BE2C (cell line): ENCODE measurements at places on chromosomes 6 and 20.

DNA sequence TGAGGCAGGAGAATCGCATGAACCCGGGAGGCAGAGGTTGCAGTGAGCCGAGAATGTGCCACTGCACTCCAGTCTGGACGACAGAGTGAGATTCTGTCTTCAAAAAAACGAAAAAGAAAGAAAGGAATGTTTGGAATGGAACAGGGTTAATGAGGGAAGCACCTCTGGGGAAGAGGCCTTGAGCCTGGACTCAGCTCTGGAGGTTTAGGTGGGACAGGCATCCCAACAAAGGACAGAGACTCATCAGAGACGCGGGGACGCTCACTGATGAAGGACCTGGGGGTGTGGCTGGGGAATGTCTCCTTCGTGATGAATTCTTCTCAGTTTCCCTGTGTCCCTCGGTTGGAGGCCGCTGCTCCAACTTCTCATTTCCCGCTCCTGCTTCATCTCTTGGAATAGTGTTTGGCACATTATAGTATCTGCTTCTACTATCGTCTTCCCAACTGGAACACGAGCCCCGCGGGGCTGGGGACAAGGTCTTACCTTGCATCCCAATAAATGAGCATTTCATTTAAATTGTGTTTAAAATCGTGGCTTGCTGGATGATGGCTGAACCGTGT, 27.6 kb downstream of the KIF25 start:
- no peak for DNase-seq

DNA sequence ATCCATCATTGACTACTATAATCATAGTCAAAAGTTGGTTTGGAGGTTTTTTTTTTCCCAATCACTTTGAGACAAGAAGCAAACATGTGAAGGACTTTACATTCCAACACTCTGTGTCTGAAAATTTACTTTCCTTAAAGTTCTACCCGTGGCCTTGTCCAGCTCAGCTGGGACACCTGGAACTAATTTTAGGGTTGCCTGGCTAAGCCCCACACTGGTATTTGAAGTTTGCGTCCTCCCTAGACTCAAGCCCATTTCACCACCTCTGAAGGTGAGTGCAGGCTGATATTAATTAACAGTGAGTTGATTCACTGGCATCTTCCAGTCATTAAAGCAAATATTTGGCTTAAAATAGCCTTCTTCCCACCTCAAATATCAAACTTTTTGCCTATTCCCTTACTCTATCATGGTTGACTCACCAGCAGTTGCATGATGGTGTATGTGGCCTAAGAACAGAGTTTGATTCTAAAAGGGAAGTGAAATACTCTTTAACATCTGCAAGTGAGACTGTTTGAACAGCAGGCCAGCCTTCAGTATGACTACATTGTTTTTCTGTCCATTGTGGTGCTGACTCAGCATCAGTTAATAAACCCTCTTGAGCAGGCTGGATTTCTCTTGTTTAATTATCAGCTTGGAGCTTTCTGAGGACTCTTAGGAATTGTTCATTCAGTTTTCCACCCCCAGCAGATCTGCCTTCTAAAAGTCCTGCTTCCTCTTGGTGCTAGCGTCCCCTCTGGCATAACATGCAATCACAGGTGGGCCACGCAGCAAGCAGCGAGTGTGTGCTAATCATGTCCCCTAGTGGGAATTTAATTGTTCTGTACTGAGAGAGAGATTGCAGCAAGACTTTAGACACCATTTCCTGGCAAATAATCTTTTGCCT, 1.8 kb upstream of the PRDM1 start:
- DNase-seq = peak; percentile 64

- peak; percentile 82 for DNase-seq
Observed at GRCh38 chr6:147506704-147507114, 1.8 kb upstream of the SAMD5 start.

GRCh38 chr6:162736961-162737360, 9.2 kb downstream of the PACRG start:
- no peak for DNase-seq

- DNase-seq = no peak
Observed at GRCh38 chr6:16391451-16391912, 153.1 kb downstream of the GMPR start.

DNA sequence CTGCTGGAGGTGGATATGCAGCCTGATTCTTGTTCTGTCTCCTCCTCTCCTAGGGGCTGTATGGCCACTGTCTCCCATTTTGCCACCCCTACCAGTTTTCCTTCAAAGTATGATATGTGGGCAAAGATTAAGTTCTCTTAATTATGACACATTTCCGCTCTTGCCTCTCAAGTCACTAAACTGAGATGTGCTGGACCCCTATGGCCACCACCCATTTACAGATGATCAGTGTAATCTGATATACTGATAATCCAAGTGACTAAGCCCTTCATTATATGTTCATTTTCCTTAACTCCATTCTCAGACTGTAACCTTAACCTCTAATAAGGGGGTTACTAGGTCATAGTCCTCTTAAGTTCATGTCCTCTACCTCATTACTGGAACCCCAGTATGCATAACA, 711 bp upstream of the C20orf141 start:
- DNase-seq = no peak

- DNase-seq = no peak
Observed at GRCh38 chr6:72140795-72141194, 254.4 kb downstream of the RIMS1 start.

DNA sequence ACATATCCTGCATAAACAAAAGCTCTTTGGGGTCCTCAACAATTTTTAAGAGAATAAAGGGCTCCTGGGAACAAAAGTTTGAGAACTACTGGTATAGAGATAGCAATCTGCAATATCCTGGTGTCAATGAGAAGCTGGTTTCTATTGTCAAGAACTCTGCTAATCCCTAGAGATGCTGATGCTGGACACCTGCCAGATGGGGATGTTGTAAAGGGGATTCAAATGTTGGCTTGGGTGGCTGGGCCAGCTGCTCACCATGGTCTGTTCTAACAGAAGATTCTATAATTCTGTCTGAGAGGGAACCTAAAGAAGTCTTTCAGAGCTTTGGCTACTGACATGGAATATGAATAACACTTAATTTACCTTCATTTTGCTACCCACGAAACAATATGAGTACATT, 137.8 kb downstream of the BTBD9 start:
- peak; percentile 94 for DNase-seq

GRCh38 chr6:132115714-132116366, 164.7 kb upstream of the CCN2 start:
- DNase-seq = no peak

- no peak for DNase-seq
Observed at GRCh38 chr20:50386641-50386960, 123.6 kb upstream of the PTPN1 start.

DNA sequence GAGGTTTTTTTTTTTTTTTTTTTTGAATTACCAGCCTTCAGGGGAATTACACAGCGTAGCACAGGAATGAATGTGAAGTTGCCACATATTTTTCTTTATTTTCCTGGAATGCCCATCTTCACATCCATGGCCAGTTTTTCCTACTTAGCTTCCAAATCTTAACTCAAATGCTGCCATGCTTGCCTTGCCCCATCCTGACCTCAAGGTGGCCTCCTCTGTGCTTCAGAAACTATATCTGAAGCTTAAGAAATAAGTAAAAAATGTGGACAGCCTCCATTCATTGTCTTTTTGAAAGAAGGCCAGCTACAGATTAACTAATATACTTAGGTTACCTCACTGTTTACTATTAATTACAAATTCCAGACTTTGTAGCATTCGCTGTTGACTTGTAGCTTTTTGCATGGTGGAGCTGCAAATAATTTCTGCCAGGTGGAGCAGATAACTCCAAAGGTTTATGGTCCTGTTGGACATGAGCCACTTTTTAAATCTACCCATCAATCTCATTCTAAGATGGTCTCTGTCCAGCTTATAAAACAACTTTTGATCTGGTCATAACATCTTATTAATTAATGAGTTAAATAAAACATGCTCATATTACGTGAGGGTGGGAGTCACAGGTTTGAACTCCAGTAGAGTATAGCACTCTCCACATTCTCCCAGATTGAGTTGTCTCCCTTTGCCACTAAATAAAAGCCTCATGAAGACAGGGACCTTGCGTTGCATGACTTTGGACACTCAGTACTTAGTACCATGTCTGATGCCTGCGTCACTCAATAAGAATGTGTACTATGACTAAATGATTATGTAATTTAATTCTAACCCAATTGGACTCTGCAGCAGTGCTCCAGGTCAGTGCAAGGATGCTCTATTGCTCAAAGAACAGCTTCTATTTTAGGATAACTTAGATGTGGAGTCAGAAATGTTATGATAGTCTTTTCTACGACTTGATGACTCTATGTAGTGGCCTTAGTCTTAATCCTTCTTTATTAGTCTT, 678.6 kb upstream of the CITED2 start:
- peak; percentile 14 for DNase-seq

DNA sequence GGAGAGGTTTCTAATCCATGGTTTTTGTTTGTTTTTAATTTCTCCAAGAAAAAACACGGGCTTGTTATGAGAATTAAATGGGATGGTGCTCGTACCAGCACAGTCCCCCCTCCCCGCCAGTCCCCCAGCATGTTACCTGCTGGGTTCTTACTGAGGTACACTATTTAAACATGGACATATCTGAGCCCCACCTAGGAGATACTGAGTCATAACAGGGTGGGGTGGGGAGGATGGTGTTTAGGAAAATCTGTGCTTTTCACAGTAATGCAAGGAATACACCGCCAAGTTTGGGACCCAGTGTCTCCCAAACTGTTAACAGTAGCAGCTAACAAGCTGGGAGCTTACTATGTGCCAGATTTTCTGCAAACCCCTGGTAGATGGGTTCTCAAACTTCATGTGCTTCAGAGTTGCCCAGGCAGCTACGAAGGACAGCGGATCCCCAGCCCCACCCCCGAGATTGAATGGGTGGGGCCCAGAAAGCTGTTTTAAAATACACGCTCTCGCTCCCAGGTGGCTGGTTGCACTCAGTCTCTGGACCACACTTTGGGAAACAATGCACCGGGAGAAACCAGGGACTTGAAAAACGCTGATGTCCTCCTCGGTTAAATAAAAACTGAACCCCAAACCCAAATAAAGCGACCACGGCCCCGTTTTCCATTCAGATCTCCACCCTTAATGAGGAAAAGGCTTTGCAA, 995 bp downstream of the ZFP64 start:
- peak; percentile 24 for DNase-seq

- no peak for DNase-seq
Observed at GRCh38 chr6:134352786-134353480, 35.0 kb upstream of the SGK1 start.

DNA sequence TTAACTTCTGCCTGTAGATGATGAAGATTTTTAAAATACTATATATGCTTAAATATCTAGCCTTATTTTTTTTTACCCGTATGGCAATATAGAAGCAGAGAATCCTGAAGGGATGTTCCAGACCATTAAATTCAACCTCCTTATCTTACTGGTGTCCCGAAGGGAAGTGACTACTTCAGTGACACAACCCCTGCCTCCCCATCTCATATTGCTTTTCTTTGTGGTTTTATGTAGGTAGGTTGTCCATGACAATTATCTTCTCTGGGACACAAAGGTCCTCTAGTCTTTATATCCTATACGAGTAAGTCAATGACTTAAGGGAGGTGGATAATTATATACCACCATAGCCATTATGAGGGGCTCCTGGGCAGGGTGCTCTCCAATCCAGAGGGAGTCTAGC, 57.4 kb upstream of the EMILIN3 start:
- no peak for DNase-seq

- no peak for DNase-seq
Observed at GRCh38 chr6:168377856-168378832, 58.6 kb upstream of the DACT2 start.

GRCh38 chr6:34656378-34657036, 40.1 kb downstream of the ILRUN start:
- peak; percentile 54 for DNase-seq

GRCh38 chr6:3351105-3351676, 92.4 kb downstream of the PSMG4 start:
- DNase-seq = no peak

DNA sequence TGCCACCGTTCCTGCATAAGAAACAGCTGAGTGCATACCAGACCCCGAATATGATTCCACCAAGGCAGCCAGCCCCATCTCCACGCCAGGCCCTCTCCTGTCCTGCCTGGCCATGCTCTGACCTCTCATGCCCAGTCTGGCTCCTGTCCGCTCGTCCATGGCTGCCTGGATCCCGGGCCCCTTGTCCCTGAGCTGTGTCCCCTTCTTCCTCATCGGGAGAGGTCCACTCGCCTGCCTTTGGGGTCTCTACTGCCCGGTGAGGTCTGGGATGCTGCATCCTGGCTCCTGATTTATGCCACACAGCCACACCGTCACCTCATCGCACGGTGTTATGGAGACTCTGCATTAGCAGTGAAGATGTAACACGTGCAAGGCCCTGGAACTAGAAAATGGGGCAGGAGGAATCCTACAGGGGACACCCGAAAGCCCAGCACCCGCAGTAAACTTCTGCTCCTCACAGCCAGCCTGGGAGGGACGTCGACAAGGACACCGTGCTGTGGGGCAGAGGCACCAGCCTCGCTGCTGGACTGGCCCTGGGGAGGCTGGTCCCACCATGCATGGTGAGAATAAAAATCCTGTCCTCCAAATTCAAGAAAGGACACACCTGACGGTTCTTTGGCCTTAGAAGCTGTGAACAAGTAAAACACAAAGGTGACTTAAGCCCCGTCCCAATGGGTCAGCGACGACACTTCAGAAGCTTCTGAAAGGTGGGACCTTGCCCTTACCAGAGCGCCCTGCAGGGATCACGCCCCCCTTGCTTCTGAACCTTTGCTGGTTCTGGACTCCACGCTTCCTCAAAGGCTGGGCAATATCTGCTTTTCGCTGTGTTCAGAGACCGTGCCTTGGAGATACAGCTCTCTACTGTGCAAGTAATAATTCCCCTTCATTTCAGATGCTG, 103.0 kb downstream of the DLL1 start:
- DNase-seq = no peak

DNA sequence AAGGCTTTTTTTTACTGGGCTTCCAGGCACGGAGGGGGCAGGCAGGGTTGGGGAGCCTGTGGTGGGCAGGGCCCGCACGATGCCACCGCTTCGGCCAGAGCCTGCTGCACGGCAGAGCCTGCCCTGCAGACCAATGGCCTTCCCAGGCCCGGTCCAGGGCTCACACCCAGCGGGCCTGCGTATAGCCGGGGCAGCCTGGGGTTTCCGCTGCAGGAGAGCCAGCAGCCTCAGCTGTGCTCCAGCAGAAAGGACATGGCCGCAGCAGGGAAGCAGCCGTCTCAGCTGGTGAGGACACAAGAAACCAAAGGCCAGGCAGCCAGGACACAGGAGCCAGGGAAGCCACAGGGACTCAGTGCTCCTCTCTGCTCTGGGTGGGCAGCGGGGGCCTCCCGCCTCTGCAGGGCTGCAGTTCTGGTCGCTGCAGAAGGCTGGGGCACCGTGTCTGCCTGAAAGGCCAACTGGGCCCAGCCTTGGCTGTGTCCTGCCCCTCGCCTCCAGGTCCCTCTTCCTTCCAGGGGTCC, 90.6 kb downstream of the TTLL2 start:
- no peak for DNase-seq
